Activated CD8-positive, alpha-beta memory T cell treated with anti-CD3 and anti-CD28 coated beads for 1 hour (primary cell): ENCODE measurements at places on chromosomes 4 and X.

DNA sequence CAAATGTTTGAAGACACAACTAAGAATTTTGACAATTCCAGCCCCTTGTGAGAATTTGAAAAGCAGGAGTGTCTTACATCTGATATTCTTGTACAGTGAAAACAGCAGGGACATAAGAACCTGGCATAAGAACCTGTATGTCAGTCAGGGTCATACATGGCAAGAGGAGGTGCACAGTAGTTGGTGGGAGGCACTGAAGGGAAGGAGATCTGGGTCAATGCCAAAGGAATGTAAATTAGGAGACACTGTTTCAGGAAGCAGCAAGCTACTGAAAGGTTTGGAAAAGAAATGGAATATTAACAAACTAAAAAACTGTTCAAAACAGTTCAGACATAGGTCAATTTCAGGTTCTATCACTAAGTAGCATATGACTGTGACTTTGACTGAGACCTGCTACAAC is 25.0 kb upstream of the SPP1 start:
- no peak for DNase-seq

DNA sequence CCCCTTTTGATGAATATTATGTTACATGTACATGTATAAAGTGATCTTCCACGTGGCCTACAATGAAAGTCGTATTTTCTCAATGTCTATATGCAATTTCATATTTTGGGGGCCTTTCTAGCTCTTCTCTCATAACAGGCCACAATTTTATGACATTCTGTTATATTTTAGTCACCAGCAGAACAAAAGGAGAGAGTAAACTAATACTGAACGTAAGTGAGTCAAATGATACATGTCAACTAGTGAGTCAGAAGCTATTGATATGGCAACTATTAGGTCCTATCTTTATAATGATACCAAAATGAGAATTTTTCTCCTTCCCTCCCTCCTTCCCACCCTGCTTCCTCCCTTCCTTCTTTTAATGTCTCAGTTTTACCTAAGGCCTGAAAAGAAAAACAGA is 14.4 kb downstream of the GC start:
- no peak for DNase-seq

DNA sequence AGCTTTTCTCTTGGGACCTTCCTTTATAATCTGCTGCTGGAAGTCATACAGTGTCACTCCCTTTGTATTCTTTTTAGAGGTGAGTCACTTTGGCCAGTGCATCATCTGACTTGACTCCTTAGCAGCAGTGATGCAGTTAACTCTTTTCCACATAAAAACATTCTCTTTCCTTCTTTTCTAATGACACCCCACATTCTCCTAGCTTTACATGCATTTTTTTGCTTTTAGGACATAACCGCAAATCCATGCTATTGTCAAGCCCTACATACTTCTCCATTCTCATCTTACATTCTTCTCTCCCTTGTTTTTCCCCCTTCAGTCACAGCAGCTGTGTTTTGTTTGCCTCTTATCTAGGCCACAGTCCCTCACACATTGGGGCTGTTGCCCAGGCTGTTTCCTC is 55.1 kb downstream of the ZNF330 start:
- DNase-seq, result no peak

GRCh38 chr4:62285026-62285425 is 1084.9 kb downstream of the ADGRL3 start:
- no peak for DNase-seq

GRCh38 chr4:157043131-157043530 is 32.8 kb upstream of the GLRB start:
- DNase-seq, result no peak

GRCh38 chrX:12929701-12930100 is 23.3 kb downstream of the TLR8 start:
- DNase-seq, result no peak

GRCh38 chr4:53431052-53431451 is 53.6 kb downstream of the FIP1L1 start:
- no peak for DNase-seq

DNA sequence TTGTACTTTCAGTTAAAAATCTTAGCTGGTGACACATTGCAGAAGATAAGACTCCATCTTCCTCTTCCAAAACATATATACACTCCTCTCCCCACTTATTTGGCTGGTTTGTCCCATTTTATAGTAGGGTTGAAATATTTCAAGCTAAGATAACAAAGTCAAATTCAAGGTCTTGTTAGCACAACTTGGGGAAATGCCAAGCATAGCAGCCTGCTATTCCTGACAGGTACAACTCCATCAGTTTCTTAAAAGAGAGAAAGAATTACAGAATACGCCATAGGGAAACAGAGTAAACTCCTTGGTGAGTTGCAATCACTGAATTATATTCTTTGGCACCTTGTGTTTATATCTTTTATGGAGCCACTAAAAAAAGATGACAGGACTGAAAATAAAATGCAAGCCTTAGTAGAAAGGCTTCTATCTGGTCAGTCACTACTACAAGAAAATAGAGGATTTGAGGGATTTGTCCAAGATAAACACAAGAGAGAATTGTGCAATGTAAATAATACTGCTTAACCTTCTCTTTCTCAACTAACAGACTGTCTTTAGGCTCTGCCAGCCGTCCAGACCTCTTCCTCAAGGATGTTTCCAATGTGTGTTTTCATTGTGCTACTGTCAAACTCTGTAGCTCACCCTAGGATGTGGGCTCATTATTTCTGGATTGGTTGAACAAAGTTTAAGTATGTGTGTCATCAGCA is 170.3 kb downstream of the VEGFC start:
- DNase-seq, result no peak

DNA sequence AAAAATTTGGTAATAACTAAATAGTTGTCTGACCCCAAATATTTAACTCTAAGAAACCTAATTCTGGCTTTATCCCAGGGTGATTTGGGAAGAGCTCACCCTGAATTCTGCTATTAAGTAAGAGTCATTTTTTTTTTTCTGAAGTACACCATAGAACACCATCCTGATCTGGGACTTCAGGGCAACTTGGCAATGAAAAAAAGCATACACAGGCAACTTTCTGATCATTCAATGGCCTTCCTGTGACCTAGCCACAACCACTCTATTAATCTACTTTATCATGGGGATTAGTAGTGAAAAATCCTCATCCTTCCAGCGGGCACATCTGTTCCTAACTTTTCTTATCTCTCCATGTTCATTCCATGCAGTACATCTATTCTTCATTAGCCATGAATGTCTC is 333.2 kb upstream of the MAD2L1 start:
- DNase-seq, result no peak

DNA sequence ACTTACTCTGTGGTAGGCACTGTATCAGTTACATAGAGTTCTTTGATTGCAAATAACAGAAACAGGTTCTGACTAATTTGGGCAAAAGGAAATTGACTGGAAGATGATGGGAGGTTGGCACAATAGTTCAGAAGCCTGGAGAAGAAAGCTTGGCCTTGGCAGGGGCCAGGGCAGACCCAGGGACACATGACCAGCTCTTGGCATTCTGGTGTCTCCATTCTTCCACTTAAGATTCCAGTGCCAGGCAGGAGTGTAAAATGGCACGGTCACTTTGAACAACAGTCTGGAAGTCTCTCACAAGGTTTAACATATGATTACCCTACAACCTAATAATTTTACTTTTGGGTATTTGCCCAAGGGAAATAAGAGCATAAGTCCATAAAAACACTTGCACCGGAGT is 175.9 kb downstream of the BCOR start:
- no peak for DNase-seq

DNA sequence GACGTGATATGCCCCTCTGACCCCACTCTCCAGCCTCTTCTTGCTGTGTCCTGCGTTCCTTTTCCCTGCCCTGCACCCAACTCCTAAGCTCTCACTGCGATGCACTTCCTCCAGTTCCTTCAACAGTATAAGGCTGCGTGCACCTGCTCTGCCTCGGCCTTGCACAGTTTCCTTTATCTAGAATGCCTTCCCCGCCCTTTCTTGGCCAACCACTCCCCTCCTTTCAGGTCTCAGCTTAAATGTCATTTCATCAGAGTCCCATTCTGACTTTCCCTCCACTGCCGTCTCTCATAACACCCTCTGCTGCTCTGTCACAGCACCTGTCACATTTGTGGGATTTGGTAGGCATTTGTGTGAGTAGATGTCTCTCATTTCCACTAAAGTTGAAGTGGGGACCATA is 58.4 kb upstream of the NEIL3 start:
- no peak for DNase-seq

DNA sequence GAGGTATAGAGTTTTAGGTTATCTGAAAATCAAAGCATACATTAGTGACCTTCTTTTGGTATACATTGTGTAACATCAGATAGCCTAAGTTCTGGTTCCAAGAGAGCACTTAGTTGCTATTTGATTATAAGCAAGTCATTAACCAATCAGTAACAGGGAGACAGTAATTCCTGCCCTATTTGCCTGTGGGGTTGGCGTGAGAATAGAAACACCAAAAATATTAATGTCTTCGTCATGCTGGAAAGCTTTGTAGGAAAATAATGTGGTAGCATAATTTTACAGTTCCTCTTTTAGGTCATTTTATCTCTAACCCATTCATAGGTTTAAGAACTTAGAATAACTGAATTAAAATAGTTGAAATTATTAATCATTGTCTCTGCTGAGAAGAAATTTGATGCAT is 37.8 kb downstream of the NPNT start:
- DNase-seq, result no peak

GRCh38 chr4:181138116-181138515 is 1105.1 kb upstream of the TENM3 start:
- DNase-seq, result no peak

GRCh38 chr4:48095441-48095840 is 38.6 kb downstream of the TXK start:
- DNase-seq, result no peak

DNA sequence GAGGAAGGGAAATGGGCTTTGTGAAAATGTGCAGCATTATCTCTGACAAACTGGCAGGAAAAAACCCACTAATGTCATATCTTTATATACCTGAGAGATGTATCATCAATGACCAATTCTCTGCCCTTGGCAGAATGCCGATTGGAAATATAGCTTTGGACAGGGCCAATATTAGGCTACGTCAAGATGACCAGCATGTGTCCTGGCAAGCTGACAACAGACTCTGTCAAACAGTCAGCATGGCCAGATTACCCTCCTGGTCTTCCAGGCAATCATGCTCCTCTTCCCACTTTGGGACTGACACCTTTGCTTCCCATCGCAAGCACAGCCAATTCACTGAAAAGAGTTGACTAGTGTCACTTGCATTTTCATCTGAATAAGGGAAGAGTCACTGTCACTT is 57.0 kb downstream of the SORBS2 start:
- DNase-seq, result no peak

DNA sequence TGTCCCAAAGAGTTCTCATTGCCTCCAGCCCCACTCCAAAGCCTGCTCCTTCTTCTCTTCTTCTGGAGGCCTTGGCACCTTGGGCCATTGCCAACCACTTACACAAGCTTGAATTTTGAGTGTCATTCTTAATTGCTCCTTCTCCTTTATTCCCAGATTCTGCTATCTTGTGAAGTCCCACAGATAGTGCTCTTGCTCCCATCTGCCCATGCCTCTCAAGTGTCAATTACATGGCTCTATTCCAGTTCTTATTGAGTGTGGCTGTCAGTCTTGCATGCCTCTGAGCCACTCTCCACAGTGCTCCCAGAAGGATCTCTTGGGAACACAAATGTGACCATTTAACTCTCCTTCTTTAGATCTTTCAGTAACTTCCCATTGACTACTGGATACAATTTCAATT is 117.3 kb upstream of the SFRP2 start:
- no peak for DNase-seq

DNA sequence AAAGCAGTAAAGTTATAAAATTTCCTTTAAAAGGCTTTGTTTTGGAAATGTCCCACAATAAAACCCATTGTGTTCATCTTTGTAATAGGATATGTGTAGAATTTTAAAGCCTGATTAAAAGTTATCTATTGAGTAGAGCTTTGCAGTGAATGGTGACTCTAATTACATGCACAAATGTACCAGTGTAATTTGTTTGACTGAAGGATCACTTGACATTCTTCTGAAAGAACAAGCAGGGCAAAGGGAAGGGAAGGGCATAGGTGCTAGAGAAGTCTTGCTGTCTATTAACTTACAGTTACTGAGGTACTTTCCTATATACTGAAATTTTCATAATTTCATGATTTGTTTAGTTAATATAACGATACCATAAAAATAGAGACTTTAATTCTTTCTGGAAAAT is 70.8 kb downstream of the STIM2 start:
- no peak for DNase-seq

GRCh38 chr4:85701861-85702321 is 226.9 kb downstream of the ARHGAP24 start:
- DNase-seq, result no peak

GRCh38 chr4:80125252-80126177 is 52.5 kb upstream of the ANTXR2 start:
- DNase-seq, result no peak

DNA sequence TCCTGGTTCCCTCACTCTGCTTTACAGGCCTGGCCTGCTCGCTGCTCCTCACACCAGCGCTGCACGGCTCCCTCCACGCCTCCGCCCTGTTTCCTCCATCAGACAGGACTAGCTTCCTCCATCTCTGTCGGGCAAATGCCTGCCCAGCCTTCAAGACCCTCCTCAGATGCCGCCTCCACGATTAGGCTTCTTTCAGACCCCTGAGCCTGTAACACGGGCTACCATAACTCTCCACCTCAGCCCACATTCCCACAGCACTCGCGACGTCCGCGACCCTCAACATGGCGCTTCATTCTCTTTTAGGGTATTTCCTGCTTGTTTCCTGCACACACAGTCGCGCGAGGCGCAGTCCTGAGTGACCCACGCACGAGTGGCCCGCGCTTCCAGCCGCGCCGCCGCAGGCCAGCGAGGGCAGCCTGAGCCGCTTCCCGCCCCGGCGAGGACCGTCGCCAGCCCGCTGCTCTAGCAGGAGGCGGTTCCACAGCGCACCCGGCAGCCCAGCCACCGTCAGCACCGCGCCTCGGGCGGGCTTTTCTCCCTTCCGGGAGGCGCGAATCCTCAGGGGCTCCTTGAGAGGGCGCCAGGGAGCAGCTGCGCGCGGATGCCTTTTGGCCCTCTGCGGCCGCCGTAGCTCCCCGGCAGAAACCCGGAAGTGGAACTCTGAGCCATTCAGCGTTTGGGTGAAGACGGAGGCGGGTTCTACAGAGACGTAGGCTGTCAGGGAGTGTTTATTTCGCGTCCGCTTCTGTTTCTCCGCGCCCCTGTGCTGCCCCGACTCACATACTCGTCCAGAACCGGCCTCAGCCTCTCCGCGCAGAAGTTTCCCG is at the start of gene FRG1:
FRG1 (plus strand) TSS at position 695 of the 827 bp plus-strand sequence. CDS start 138 bp downstream, outside the sequence.
- peak; percentile 98 for DNase-seq

DNA sequence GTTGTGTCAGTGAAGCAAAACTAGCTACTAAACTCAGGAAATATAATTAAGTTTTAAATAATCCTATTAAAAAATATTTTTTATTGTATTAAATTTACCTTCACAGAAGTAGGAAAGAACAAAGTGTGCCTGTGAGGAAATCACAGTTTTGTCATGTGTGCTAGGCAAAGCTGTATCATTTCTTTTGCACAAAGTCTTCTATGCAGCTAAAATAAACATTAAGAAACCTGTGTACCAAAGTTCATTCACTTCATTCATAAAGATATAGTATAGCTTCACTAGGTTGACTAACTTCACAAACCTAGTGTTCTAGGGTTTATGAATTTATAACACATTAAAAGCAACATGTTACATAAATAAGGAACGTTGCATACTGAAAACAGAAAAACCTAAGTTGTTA is 131.0 kb downstream of the PDS5A start:
- DNase-seq, result no peak
